CD8-positive, alpha-beta memory T cell (primary cell): ENCODE measurements at places on chromosomes 5 and 9. TPM values are rescaled to one million over a fixed set of nuclear protein-coding genes. Genes with fewer than 3 reads are reported as not detected.
A peak's percentile ranks its signal among the peaks of the same experiment; 100 is the strongest.

SLC6A18 gene
- not detected for total RNA-seq

GFI1B gene
- not detected for total RNA-seq

FANCG gene
- 95.4 TPM for total RNA-seq

ADAMTS13 gene
- total RNA-seq, result 1.0 TPM

PPP2R2B gene
- 4.2 TPM for total RNA-seq

- DNase-seq, result no peak
- no peaks in the 10 kb centered on the region for H3K36me3 ChIP-seq
- no peak overlapping the region for H3K27ac ChIP-seq
- no peaks in the 10 kb centered on the region for H3K27me3 ChIP-seq
- H3K4me3 ChIP-seq, result no peak overlapping the region
Observed at GRCh38 chr5:127433526-127433925, 83.9 kb upstream of the PRRC1 start.

- no peak overlapping the region for H3K27ac ChIP-seq
- H3K4me1 ChIP-seq, result no peaks in the 10 kb centered on the region
- H3K36me3 ChIP-seq, result no peaks in the 10 kb centered on the region
- DNase-seq, result no peak
Observed at GRCh38 chr5:1930501-1930879, 47.8 kb upstream of the IRX4 start.

DNA sequence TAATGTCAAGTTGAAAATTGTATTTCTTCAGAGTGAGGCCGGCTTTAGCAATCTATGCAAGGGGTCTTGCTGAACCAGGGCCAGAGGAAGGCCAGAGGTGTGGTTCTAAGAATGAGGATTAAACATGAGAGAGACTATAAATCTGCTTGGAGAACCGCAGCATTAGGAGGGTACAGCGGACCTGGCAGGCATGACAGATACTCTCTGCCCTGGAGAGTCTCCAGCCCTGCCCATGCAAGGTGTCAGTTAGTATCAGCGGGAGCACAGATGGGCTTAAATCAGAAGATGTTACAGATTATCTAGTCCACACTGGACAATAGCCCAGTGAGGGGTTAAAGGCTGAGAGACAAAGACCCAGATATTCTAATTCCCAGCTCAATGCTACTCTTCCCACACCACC is 11.5 kb upstream of the GPX3 start:
- no peak overlapping the region for H3K27ac ChIP-seq
- no peaks in the 10 kb centered on the region for H3K36me3 ChIP-seq
- no peaks in the 10 kb centered on the region for H3K4me1 ChIP-seq
- DNase-seq, result no peak

GRCh38 chr5:72203251-72203845 is 96.1 kb downstream of the MAP1B start:
- no peaks in the 10 kb centered on the region for H3K4me1 ChIP-seq
- H3K4me3 ChIP-seq, result no peak overlapping the region
- no peaks in the 10 kb centered on the region for H3K27me3 ChIP-seq
- H3K36me3 ChIP-seq, result no peaks in the 10 kb centered on the region

GRCh38 chr9:127876026-127876763 is 1.3 kb downstream of the AK1 start:
- H3K27me3 ChIP-seq, result no peaks in the 10 kb centered on the region
- DNase-seq, result no peak
- H3K27ac ChIP-seq, result no peak overlapping the region
- H3K36me3 ChIP-seq, result no peaks in the 10 kb centered on the region
- peaks cover 5% of the 10 kb centered on the region for H3K4me1 ChIP-seq

DNA sequence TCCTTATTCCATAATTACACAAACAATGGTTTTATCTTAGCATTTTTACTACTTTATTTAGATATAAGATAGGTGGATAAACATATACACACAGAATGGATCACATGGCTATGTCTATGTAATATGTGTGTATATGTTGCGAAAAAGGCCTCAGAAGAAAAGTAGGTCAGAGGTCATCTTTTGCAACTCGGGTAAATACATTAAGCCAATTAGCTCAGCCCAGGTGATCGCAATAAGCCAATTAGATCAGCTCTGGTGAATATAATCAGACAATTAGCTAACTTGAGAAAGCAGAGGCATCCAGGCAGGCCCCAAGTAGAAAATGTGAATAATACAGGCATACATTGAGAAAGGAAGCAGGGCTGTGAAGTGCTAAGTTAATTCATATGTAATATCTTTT is 24.3 kb downstream of the SLCO4C1 start:
- H3K27ac ChIP-seq, result no peak overlapping the region
- H3K36me3 ChIP-seq, result no peaks in the 10 kb centered on the region
- no peaks in the 10 kb centered on the region for H3K27me3 ChIP-seq

DNA sequence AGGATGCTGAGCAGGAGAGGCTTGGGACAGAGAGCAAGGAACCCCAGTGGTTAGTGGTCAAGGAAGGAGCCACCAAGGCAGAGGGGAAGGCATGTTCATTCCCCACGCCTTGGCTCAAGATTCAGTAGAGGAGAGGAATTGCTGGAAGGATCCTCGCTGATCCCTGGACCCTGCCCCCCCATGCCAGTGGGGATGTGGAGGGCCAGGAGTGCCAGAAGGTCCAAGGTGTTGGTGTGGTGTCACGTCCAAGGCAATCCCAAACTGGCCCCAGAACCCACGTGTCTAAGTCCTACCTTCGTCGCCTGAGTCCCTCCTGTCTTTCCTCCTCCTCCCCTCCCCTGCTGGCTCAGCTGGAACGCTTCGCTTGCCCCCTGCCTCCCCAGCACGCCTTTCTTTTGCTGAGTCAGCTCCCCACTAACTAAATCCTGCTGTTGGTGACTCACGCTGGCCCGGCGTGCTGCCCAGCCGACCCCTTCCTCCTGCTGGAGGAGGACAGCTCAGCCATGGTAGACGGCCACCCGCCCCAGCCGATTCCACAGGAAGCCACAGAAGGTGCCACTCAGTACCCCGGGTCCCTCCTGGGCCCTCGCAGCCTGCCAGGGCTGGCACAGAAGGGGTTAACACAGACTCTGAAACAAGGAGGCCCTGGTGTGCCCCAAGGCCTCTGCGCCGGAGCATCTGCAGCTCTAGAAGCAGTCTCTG is 37.6 kb upstream of the ORM1 start:
- no peaks in the 10 kb centered on the region for H3K36me3 ChIP-seq
- H3K27me3 ChIP-seq, result no peaks in the 10 kb centered on the region
- no peak for DNase-seq
- no peaks in the 10 kb centered on the region for H3K4me1 ChIP-seq
- no peak overlapping the region for H3K4me3 ChIP-seq

- DNase-seq, result no peak
- no peaks in the 10 kb centered on the region for H3K4me1 ChIP-seq
- no peaks in the 10 kb centered on the region for H3K36me3 ChIP-seq
Observed at GRCh38 chr5:36596756-36597155, 9.7 kb upstream of the SLC1A3 start.

DNA sequence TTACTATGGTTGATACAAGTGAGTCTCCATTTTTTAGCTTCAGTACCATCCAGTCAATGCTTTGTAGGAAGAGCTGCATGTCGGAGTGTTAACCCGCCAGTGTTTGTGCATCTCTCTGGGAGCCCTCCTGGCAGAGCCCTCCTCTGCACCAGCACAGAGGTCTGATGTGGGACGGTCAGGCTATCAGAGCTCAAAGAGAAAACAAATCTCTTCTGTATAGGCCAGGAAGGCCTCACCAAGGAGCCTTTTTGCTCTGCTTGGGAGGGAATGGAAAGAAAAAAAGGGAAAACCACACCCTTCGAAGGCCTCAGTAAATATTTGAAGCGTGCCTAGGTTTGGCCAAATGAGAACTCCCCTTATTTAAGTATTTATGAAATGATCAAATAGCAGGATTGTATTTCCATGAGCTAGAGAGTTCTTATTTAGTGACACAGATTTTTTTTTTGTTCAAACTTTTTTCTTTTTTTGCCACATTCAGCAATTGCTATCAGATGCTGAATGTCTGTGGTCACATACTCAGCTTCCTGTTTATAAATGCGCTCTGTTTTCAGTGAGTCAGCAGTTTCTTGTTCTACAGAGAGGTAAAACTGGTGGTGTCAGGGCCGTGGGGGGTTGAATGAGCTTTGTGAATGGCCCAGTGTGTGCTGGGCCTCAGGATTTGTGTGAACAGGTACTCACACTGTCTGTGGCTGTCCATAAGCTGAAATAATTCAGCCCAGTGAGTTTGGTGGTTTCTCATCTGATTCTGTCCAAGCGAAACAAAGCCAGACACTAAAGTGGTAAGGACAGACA is 226.6 kb downstream of the SNX18 start:
- H3K36me3 ChIP-seq, result no peaks in the 10 kb centered on the region
- H3K27me3 ChIP-seq, result no peaks in the 10 kb centered on the region
- DNase-seq, result peak; percentile 73
- H3K4me3 ChIP-seq, result no peak overlapping the region

DNA sequence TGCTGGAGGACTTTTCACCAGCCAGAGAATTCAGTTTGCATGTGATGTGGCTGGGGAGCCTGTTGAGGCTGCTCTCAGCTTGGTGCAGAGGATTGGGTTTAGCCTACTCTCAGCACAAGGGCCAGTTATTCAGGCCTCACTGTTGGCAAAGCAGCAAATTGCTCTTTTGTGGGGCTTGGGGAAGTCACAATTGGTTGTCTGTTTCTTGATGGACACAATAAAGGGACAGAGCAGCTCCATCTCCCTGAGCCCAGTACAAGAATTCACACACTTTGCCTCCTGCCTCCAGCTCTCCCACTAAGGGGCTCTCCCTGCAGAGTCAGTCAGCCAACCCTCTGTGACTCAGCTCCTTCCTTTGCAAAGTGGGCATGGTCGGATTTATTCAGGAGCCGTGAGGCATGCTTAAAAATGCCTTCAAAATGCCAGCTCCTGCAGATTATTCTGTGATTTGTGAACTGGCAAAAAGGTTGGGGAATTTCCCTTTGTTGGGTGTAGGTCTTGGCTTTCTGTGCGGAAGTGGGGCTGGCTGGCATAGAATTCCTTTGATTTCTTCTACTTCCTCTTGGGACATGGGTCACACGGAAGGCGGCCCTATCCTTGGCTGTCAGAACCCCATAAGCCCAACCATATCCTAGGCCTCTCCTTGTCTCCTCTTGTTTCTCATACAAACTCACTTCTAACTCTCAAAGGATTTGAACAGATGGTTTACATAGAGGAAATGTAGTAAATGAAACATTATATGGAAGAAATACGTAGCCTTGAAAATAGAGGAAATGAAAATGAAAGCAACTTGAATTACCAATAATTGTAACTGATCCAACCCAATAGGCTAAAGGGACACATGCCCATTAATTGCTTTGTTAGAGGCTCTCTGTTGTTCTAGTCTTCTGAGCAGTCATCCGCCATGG is 118.7 kb upstream of the CD180 start:
- H3K4me3 ChIP-seq, result no peak overlapping the region
- no peaks in the 10 kb centered on the region for H3K36me3 ChIP-seq
- no peak overlapping the region for H3K27ac ChIP-seq
- H3K27me3 ChIP-seq, result no peaks in the 10 kb centered on the region
- no peaks in the 10 kb centered on the region for H3K4me1 ChIP-seq

GRCh38 chr9:7507566-7508270 is 291.9 kb downstream of the DMAC1 start:
- H3K36me3 ChIP-seq, result no peaks in the 10 kb centered on the region
- H3K27ac ChIP-seq, result no peak overlapping the region
